ENCODE measurements at places on chromosomes 3 and 15.
A peak's percentile ranks its signal among the peaks of the same experiment; 100 is the strongest.

- no peak for DNase-seq
Measured at GRCh38 chr3:186414735-186415419, 52.8 kb upstream of the DGKG start.

- DNase-seq: no peak
Measured at GRCh38 chr3:14918356-14918860, 29.0 kb upstream of the NR2C2 start.

GRCh38 chr3:161203485-161204098 lies 17.5 kb upstream of the NMD3 start:
- DNase-seq: no peak

DNA sequence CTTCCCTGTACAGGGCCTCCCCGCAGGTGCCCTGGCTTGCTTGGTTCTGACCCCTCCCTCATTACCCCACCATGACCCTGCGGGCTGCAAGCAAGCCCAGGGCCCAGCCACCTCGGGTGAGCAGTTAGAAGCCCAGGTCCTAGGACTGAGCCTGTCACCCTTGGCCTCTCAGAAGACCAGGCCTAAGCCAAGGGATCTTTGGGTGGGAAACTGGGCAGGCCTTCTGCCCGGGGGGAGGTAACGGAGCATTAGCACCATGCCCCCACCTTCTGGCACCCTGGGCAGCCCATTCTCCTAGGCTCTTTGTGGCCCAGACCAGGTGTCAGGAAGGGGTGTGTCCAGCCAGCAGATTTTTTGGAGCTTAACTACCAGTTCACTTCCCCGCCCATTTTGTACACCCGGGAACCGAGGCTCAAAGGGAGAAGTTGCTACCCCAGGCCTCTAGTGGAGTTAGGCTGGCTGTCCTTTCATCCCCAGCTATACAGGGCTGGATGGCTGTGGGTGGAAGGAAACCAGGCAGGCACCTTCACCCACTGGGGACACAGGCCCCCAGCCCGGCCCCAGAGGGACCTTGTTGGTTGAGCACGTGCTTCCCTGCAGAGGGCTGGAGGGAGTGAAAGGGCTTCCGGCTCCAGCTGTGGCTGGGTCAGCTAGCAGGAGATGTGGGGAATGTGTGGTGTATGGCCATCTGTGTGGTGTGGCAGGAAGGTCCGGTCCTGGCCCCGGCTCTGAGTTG lies 1.4 kb downstream of the CSK start:
- no peak for DNase-seq

DNA sequence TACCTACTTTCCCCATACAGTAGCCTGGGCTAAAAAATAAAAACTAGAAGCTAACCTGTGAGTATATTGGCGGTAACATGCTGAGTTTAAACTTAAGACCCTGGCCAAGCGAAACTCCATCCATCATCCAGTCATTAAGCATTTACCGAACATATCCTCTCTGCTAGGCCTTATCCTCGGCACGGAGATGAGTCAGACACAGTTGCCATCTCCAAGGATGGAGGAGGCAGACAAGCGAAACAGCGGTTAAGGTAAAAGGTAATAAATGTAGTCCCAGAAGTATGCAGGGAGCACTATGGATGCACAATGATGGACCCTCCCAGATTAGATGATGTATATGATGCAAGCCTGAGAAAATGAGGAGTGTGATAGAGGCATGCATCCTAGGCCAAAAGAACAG lies 143.6 kb downstream of the RYR3 start:
- DNase-seq: no peak

DNA sequence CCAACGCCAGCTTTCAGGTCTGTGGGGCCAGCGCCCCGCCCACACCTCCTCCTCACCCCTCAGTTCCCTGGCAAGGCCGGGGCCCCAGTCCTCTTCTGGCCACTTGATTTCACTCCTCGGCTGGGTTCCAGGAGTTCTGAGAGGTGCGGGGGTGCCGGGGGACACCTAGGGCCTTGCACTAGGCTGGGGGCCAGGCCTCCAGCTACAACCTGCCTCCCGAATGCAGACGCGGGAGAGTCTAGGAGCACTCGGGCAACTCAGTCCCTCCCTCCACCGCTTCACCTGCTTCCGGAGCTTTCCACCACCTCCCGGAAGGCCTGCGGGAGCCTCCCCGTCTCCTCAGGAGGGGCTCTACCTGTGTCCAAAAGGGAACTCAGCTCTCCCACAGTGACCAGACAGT lies 35.6 kb downstream of the TNK2 start:
- no peak for DNase-seq

DNA sequence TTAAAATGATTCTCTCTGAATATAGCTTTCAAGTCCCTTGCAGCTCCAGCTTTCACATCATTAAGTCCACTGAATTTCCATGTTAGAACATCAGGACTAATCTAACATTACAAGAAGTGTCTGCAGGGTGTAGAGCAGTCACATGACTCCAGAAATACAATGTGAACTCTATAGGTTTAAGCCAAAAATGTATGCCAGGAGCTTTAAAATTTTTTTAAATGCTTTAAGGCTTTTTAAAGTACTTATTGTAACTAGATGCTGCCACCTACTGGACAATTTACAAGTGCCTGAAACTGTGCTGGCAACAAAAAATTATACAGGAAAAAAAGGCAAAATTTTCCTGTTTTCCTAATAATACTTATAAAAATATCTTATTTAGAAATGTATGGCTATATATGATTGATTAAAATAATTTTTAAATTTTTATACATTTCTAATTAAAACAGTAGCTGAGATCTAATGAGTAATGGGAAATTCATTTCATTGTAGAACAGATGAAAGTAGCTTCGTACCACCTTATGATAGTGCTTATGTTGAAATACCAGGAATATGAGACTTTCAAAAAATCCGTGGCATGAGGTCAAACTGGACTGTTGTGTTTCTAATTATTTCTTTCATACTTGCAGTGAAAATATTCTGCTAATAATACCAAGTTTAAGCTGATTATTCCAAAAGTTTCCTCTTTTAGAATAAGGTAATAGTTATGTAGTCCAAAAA lies 25.7 kb downstream of the FSIP1 start:
- DNase-seq: peak; percentile 35

- no peak for DNase-seq
Measured at GRCh38 chr3:190426806-190427507, 22.7 kb downstream of the TMEM207 start.

DNA sequence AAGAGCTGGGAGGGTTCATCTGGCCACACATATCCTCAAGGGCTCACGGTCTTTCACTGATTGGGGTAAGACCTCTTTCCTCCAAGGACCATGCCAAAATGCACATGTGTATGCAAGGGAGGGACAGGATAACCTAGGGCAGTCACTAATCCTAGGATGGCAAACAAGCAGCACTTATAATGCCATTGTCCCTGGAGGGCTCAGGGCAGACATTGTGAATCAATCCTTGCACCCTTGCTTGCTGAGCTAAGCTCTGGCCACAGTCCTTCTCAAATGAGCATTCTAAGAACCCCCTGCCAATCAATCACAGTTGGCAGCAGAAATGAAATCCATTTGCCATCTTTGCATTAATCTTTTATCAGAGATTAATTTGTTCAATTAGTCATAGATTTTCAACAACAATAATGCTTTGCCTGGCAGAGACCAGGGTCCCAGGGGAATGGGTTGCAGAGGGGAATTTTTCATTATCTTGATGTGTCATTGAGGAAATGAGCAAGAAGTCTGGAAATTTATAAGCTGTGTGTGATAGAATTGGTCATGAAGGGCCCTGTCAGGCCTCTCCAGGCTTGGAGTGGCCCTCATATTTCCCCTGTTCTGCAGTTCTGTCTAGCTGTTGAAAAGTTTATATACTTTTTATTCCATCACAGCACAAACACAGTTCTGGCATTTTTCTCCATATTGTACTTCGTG lies 57.2 kb upstream of the KY start:
- DNase-seq: no peak

DNA sequence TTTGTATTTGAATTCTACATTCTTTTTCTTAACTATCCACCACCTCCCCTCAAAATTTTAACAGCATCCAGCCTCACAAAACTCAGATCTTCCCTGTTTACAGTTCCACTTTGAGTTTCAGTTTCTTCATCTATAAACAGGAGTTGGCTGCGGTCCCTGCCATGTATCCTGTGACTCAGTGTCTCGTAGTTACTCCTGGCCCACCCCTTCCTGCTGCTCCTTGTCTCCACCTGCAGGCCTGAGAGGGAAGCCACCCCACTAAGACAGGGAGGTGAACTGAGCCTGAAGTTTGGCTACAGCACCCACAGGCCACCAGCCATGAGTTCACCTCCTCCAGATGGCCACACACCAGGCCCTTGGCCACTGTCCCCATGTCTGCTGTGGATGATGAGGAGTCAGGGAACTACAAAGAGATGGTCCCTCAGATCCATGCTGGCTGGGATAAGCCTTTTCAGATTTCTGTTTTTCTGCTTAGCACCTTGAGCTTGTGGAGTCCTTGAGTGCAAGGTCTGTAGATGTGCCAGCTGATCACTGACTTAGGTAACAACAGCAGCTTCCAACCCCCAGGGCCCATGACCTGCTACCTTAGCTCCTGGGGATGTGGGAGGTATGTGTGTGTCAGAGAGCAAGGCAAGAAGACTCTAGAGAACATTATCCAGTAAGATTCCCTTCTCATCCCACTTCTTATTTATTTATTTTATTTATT lies 37.5 kb downstream of the CD86 start:
- DNase-seq: no peak

- no peak for DNase-seq
Measured at GRCh38 chr3:44892689-44893088, 18.3 kb downstream of the TGM4 start.

- no peak for DNase-seq
Measured at GRCh38 chr3:71035314-71035713, 548.2 kb downstream of the FOXP1 start.

- DNase-seq: no peak
Measured at GRCh38 chr3:188452158-188452772, 298.3 kb downstream of the LPP start.

- DNase-seq: no peak
Measured at GRCh38 chr3:22728406-22728805, 474.7 kb upstream of the UBE2E2 start.

GRCh38 chr3:53384465-53385423 lies 37.4 kb upstream of the DCP1A start:
- no peak for DNase-seq

Measured in NCI-H510A treated with DMSO at 0.1 percent for 48 hours (cell line).